ENCODE measurements at places on chromosomes 4 and X.

DNA sequence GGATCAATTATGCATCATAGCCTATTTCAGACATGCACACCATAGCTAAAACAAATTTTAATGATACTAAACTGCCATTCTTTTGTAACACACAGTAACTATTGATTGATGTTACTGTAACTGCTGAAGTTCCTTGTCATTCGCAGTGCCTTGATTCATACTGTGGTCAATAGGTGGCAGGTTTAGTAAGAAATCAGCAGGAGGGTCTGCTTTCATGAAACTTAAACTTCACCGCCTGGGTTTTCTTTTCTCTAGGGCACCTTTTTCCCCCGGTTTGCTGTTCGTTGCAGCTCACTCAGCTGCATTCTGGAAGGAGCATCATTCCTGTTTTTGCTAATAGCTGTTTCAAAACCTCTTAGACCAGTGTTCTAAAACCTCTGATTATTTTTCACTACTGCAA lies 88.1 kb downstream of the RPA4 start:
- no peak for DNase-seq

- peak; percentile 14 for DNase-seq
Measured at GRCh38 chrX:54530357-54530900, 410 bp downstream of the GNL3L start.

DNA sequence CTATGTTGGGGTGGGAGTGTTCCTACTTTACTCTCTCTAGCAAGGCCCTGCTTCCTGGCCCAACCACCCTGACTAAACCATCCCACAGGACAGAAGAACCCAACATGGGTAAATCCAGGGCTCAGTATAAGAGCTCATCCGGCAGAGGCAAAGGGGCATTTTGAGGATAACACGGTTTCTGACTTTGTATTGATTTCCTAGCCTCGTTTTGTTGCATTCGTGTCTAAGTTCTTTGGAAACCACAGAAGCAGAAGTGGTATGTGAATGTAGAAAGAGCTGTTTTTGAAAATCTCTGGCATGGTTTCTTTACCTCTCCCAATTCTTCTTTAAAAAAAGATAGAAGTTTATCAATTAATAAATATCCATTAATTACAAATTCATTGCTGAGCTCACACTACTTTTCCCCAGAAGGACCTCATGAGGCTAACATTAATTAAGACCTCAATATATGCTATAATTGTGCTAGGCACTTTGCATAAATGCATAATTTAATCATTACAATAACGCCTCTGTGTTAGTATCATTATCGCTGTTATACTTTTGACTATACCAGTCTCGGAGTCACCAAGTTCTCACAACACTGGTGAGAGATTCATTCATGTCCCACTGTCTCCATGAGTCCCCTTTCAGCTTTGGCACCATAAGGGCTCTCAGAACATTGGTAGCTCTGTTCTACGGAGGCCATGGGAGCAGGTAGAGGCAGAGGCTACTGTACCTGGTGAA lies 5.8 kb upstream of the CLNK start:
- no peak for DNase-seq

GRCh38 chrX:119853444-119853843 lies 681 bp upstream of the UPF3B start:
- DNase-seq, result no peak

- no peak for DNase-seq
Measured at GRCh38 chr4:15765910-15766697, 12.0 kb upstream of the CD38 start.

- DNase-seq, result no peak
Measured at GRCh38 chr4:182901337-182901736, 15.8 kb downstream of the DCTD start.

Measured in HAP-1 (cell line).